ENCODE measurements at places on chromosomes 5 and 9. TPM values are rescaled to one million over a fixed set of nuclear protein-coding genes. Genes with fewer than 3 reads are reported as not detected.

SLC6A7 gene
- not detected for total RNA-seq

CTSV gene
- 1.5 TPM for total RNA-seq

CCDC107 gene
- 12.4 TPM for total RNA-seq

HACD4 gene
- 16.3 TPM for total RNA-seq

ZBTB34 gene
- 10.0 TPM for total RNA-seq
